NCI-H1092 (cell line): ENCODE measurements at places on chromosomes 6 and 20.

GRCh38 chr6:154938221-154938580 lies 56.9 kb upstream of the TIAM2 start:
- DNase-seq, result peak; percentile 64

GRCh38 chr6:128464790-128465189 lies 55.6 kb downstream of the PTPRK start:
- DNase-seq, result no peak

GRCh38 chr6:87723170-87724078 lies 21.4 kb upstream of the AKIRIN2 start:
- no peak for DNase-seq

- DNase-seq, result no peak
Measured at GRCh38 chr6:119259027-119259426, 90.5 kb downstream of the MAN1A1 start.

GRCh38 chr6:149898966-149899365 lies 1.1 kb upstream of the RAET1E start:
- no peak for DNase-seq

DNA sequence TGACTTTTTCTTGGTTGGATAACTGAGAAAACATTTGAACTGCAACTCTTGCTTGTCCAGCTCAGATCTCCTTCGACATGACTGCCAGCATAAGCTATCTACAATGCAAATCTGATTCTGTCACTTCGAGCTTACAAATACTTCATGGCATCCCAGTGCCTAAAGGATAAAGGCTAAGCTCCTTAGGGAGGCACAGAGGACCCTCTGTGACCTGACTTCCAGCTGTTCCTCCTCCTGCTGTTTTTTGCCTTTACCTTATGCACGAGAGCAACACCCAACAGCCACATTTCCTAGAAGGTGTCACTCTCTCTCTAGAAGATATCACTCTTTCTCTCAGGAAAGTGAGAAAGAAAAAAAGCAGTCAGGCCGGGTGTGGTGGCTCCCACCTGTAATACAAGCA lies 23.4 kb downstream of the SLC17A5 start:
- no peak for DNase-seq

DNA sequence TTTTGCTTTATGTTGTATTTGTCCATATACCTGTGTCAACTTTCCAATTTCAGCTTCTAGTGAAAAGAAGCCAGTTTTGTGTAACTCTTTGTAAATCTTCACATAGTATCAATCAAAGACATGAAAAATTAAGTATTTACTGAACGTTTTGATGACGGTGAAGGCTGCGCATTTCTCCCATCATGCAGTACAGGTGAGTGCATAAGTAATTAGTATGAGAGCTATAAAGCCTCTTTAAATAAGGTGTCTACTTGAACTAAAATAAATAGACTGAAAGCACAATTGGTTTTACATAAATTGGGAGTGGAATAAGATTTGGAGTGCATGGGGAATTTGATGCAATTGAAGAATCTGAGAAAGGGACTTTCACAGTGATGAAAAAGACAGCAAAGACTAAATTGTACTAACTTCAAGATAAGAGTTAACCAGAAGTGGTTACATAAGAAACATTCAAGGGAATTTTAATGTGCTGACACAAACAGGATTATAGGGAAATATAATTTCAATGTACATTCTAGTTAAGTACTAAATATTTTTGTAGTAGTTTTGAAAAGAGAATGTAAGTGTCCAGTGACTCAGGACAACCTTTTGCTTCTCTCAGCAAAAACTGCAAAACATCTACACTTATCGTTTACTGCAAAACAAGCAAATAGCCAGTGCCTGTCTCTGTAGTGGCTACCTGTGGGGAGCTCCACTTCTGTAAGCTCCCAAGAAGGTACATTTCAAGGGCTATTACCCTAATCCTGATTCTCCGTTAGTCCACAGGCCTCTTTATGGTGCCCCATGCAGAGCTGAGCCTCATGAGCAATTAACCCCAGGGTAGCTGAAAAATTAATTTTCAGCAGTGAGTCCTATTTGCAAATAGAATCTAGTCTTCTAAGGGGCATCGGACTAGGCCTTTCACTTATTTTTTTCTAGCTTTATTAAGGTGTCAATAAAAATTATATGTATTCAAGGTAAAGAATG lies 13.0 kb downstream of the TENT5A start:
- DNase-seq, result no peak

DNA sequence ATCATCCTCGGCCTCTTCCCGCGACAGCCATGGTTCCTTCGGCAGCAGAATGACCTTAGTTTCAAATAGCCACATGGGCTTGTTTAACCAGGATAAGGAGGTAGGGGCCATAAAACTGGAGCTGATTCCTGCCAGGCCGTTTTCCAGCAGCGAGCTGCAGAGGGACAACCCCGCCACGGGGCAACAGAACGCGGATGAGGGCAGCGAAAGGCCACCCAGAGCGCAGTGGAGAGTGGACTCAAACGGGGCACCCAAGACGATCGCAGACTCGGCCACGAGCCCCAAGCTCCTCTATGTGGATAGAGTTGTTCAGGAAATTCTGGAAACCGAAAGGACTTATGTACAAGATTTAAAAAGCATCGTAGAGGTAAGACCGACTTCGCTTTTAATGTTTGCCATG lies 131.8 kb upstream of the MTHFD1L start:
- no peak for DNase-seq

DNA sequence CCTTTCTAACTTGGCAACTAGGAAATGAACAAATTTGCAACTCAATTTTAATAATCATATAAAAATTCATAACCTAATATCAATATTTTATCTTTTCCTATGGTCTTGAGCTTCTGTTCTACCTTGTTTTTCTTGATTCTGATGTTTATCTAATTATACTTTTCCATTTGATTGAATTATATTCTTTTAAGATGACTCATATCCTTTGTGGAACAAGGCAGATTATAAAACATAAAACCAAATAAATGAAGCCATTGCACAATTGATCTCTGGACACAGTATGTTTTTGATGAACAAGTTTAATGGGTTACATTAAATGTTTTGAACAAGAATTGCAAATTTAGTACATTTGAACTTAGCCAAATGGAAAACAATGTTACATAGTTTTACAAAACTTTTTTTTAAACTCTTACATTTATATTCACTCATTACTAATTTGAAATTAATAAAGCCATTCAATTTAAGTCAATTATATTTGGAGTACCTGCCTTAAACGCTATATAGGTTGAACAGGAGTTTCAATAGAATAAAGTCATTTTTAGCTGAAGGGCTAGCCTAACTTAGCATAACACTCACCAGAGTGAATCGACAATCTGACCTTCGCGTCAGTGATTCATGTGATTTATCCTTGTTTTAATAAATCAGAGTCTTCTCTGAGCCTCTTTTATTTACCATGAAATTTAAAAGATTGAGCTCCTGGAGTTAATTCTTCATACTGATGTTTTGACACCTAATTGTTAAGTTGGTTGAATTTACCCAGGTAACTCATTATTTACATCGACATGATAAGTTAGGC lies 3.8 kb downstream of the NCOA7 start:
- DNase-seq, result no peak

DNA sequence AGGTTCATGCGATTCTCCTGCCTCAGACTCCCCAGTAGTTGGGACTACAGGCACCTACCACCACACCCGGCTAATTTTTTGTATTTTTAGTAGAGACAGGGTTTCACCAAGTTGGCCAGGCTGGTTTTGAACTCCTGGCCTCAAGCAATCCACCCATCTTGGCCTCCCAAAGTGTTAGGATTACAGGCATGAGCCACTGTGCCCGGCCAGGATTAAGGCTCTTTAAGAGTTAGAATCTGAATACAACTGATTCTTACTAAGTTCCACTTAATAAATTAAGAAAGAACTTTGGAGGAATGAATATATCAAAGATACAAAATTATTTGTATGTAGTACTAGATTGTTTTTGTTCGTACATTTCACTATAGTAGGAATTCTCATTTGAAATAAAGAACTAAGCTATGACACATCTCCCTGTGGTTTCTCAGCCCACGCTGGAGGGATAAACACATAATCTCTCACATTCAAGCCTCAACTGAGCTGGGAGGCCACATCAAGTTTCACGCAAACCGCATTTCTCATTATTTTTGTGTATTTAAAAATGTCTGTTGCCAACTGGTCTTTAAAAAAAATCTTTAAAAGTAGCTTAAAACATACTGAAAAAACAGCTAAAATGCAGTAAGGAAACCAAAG lies 34.2 kb downstream of the DTNBP1 start:
- no peak for DNase-seq

DNA sequence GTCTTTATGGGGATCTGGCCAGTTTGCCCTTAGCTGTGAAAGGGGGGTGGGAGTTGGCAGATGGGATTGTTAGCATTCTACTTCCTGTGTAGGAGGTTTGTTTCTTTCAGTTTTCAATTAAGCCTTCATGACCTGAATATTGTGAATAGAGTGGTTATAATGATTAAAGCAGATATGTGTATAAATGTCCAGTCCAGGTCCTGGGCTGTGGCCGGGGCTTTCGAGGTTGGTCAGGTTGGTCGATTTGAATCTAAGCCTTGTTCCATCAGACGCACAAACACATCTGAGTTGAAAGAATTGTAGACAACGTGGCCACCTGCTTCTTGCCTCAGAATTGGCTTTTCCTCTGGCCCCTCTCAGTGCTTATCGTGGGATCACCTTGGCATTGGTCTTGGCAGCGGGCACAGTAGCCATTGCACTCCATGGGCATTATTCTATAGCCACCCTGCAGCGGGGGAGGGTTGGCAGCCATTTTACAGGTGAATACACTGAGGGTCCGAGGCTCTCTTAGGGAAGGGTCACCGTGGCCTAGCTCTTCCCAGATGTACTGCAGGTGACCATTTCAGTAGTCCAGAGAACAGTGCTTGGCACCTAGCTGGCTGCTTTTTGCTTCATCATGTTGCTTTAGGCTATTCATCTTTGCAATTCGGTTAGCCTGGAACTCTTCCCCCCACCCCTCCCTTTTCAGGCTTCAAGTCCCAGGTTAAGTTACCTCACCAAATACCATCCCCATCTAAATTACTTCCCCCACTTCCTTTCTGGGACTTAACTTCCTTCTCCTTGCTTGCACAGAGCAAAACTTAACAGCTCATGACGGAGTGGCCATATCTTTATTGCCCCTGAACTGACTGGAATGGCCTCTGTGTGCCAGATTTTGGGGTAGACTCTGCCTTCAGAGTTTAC lies 1.1 kb downstream of the RNF114 start:
- no peak for DNase-seq

DNA sequence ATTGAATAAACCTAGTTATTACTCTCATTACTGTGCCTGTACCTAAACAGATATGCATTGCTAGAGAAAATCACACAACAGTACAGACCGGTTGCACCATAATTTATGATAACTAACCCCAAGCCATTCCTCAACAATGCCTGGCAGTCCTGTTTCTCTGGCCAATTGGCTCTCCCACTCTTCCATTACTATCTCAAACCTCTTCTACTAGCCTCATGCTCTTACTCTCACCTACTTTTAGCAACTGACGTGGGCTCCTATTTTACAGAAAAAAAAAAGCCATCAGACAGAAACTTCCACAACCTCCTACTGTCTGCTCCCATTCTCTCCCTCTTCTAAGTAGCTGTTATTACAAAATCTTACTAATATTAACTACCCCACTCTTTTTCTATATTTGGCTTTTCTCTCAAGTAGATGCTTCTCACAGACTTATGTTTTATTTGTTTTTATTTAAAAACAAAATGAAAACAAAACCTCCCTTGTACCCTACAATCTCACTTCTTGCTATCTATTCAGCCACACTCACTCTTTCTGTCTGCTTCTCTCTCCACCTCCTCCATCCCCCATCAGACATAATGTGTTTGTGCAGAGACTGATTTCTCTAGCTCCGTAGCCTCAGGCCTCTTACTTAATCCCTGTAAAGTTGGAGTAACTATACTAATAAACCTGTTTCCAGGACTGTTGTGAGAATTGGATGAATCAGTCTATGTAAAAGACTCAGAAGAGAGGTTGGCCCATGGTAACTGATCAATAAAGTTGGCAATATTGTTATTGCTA lies 9.1 kb downstream of the GOPC start:
- no peak for DNase-seq

DNA sequence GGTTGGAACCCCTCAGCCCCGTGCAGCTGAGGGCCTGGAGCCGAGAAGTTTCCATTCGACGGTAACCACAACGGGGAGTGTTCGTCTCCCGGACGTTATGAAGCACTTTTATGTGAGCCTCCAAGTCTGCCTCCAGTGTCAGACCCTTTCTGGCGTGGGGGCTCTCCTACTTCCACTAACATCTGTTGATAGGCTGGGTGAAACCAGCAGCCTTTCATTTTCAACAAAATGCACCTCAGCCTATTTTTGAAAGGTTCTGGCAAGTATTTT lies 257.4 kb downstream of the THBS2 start:
- no peak for DNase-seq

GRCh38 chr6:110511401-110511800 lies 35.0 kb upstream of the SLC22A16 start:
- DNase-seq, result no peak

GRCh38 chr6:17987447-17987696 lies at the start of gene KIF13A:
Gene KIF13A (minus strand): TSS chr6:17987635. CDS start chr6:17987463, 172 bp downstream.
- DNase-seq, result no peak

DNA sequence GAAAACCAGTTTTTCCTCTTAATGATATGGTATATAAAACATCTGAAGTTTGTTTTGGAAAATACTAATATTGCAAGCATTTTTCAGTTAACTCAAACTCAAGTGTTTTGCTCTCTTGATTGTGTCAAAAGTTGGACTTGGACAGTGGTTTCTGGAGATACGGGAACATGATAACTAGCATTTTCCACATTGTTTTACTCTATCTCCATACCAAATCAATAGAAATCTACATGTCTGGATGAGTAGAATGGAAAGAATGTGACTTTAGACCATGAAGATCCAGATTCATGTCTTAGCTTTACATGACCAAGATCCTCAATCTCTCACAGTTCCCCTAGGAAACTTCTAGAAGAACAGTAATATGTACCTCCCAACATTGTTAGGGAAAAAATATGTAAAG lies 22.2 kb upstream of the FBXO30 start:
- no peak for DNase-seq

GRCh38 chr6:26521600-26522391 lies 16.4 kb upstream of the HMGN4 start:
- peak; percentile 38 for DNase-seq
